ENCODE measurements at places on chromosomes 12 and 14. TPM values are rescaled to one million over a fixed set of nuclear protein-coding genes. Genes with fewer than 3 reads are reported as not detected.

GRCh38 chr12:108313241-108313605 lies 25.9 kb downstream of the CMKLR1 start:
- no peak for DNase-seq

GRCh38 chr12:16972923-16973770 lies 367.2 kb upstream of the LMO3 start:
- no peak for DNase-seq

DNA sequence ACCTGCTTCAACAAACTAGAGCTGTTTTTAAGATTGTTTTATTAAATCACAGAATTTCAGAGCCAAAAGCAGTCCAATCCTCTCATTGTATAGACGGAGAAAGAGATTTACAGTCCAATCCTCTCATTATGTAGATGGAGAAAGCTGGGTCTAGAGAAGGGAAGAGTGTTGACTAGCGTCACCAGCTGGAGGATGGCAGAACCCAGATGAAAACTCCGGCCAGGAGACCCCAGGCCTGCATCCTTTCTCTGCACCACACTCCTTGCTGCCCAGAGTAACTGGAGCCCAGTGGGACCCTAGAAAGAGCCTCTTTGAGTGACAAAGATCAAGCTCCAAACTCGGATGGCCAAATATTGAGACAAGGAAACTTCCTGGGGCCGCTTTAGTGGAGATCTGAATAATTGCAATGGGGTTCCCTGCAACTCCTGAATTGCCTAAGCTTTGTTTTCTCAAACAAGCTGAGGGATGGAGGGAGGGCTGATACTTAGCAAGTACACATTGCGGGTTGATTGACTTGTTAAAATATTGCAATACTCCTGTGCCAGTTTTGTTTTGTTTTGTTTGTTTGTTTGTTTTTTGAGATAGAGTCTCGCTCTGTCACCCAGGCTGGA lies 12.5 kb downstream of the AMDHD1 start:
- DNase-seq = no peak

DNA sequence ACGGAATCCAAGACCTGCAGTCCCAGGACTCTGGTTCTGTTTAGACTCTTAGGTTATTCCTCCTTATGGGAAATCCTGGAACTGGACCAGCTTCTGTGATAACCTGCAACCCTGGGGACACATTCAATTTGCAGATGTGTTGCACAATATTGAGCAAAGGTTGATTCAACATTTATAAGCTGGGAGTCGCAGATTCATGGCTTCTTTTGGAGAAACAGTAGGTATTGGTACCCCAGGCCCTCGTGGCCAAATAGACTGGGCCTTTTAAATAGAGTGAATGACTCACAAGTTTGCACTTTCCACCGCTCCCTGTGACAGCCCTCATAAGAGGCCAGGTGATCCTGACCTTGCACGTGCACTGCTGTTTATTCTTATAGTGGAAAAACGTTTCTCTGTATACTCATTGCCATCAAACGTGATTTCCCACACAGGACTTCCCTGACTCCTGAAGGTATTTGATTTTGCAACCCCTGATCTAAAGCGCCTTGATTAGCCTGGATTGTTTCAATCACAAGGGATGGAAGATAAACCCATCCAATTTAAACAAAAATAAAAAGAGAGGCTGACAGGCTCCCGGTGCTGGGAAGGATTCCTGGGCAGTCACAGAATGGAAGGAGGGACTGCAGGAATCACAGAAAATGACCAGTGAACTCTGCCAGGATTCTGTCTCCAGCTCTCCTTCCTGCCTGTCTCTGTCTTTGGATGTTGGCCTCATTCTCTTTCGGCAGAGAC lies 98.0 kb downstream of the VCPKMT start:
- DNase-seq = no peak

- no peak for DNase-seq
These were observed 138.5 kb downstream of the ANO6 start for GRCh38 chr12:45354399-45354798.

DNA sequence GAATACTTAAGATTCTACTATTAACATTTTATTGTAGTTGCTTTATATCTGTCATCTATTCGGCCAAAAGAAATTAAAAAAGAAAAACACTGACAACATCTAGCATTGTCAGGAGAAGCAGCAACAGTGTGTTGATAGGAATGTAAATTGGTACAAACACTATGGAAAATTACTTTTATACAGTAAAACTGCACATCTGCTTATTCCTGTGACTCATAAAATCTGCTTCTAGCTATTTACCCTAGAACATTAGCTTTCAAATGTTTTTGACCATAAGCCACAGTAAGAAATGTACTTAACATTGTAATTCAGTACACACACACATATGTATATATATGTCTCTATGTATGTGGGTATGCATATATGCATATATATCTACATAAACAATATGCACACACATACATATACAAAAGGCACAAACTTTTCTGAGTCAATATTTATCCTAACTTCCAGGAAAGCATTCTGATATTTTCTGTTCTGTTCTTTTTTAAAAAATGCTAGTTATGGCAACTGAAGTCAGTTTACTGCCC lies 278.9 kb upstream of the GARIN2 start:
- DNase-seq = no peak

DNA sequence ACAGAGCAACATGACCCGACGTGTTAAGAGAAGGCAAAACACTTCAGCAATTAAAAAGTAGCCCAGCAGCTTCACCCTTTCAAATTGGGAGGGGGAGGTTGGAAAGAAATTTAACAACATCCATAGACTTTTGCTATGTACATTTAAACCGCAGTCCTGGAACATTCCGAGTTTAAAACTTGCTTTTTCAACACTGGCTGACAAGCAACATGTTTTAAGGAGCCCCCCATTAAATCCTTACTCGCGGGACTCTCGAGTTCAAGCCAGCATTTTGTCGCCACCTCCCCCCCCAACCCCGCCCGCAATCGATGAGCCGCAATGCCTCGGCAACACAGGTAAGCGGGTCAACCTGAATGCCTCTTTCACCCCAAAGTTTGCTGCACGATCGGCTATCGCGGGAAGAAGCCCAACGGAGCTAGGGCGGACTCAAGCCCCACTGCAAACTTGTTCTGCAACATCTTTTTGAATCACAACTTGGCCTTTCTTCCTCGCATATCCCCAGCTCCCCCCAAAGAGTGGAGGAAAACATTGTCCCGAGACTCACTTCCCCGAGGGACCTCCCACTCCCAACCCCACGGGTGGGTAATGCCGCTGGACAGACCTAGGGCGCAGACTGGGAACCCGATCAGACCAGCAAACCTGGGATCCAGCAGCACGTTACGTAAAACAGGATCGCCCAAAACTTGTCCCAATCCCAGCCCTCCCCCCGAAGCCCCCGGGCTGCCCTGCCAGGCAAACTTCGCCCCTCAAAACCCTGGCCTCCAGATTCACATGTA lies 777 bp downstream of the ZFP36L1 start:
- no peak for DNase-seq

DNA sequence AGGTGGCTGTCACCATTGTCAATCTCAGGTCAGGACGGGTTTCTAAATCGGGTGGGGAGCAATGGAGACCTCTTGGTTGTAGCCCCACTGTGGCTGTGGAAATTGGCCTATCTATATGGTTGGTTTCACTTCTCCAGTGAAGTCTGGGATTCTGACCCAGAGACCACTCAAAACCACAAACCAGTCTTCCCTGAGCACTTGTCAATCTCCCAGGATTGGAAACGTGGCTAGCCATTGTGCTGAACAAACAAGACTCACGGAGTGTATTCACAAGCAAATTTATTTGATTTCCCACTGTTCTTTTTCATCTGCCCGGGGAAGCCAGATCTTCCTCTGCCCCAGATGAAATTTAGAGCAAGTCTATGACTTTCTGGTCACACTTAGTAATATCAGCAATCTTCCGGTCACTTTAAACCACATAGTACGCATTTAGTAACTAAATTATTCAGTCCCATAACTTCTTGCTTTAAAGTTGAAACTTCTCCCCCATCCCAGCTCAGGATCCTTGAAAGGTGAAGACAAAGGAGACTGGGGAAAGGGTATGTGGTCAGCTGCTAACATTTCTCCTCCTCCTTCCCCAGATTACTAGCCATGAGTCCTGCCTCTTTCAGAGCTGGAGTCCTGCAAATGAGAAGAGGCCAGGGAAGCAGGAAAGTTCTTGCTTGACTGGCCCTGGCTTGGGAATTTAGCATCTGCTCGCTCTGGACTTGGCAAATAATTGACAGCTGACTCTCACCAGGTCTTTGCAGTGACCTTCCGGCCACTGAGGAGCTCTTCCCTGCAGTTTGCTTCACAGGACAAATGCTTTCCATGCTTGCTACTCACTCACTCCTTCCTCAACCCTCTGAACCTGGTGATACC lies 123.2 kb upstream of the MAX start:
- DNase-seq = no peak

The BCL11B gene
- 6.2 TPM for total RNA-seq

The CFAP251 gene
- total RNA-seq = 3.4 TPM

The CPM gene
- total RNA-seq = 22.1 TPM

The SERPINA12 gene
- not detected for total RNA-seq

Data from thoracic aorta (tissue), 2 donors.